ENCODE measurements at places on chromosomes 11 and 22.
A peak's percentile ranks its signal among the peaks of the same experiment; 100 is the strongest.

DNA sequence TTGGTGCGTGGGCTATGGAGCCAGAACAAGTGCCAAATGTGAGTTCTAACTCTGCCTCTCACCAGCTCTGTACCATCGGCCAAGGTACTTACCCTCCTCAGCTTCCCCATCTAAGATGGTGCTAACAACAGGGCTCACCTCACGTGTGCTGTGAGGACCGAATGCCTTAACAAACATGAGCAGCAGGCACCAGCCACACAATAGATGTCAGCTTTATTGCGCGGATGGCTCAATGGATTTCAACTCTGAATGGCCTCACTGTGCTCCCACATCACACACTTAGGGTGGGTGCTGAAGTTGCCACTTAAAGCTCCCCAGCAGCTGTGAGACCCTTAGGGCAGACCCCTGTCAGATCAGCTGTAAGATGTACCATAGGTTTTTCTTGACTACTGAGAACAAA is 24.1 kb downstream of the RELT start:
- no peak for DNase-seq

DNA sequence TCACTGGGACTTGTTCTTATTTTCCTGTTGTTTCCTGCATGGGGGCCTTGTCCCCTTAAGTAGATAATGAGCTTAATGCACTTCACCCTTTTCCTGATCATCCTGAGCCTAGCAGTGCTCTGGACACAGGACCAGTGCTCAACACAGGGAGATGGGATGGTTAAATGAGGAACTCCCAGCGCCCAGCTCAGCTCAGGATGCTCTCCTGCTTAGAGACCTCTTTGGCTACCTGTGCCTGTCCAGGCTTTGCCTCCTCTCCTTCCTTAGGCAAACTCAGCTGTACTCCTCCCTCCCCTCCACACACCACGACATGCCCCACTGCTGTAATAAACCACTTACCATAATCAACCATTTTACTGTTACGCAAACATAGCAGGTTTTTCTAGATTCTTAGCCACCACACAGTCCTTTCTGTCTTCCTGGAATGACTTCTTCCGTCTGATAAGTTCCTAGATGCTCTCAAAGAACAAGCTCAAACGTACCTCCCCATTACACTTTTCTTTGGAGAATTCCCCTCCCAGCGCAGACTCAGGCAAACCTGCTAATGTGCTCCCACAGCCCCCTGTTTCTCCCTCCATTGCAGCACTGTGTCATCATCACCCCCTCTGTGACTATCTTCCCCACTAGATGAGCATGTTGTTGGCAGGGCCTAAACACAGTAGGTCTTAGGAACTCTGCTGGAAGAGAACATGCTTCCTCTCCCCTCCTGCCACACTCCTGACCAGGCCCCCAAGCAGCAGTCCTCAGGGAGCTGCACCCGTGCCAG is 113.6 kb downstream of the MICAL2 start:
- DNase-seq = no peak

DNA sequence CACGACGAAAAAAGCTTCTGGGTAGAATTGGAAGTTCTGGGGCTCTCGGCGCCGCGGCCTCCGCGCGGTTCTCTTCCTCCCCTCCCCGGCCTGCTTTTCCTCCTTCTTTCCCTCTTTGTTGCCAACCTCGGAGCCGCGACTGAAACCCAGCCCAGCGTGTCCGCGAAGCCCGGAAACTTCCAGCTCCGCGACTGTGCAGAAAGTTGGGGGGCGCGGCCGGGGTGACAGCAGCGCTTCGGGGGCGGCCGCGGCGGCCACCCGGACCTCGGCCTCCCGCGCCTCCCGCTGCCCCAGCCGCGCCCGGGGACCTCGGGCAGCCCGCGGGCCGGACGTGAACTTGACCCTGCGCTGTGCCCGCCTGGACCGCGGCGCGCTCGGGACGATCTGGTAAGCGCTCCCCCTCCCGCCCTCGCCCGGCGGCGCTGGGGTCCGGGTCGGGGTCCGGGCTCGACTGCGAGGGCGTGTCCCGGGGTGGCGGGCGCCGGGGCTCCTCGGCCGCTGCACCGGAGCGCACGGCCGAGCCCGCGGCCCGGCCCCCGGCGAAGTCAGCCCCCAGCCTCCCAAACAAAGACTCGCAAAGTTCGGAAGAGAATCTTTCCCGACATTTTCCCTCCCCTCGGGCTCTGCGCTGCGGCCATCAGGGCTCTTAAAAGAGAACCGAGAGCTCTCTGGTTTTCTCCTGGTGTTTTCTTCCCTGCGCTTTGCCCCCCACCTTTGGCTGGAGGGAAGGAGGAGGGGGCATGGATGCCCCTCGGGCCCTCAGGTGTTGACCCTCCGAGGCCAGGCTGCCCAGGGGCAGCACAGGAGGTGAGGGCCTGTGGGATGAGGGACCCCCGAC is 67.9 kb upstream of the WNT7B start:
- no peak for DNase-seq

GRCh38 chr11:18791207-18791968 is at the start of gene PTPN5:
PTPN5 (minus strand) TSS chr11:18791798; CDS start chr11:18771958, 19,840 bp downstream.
- DNase-seq = no peak

DNA sequence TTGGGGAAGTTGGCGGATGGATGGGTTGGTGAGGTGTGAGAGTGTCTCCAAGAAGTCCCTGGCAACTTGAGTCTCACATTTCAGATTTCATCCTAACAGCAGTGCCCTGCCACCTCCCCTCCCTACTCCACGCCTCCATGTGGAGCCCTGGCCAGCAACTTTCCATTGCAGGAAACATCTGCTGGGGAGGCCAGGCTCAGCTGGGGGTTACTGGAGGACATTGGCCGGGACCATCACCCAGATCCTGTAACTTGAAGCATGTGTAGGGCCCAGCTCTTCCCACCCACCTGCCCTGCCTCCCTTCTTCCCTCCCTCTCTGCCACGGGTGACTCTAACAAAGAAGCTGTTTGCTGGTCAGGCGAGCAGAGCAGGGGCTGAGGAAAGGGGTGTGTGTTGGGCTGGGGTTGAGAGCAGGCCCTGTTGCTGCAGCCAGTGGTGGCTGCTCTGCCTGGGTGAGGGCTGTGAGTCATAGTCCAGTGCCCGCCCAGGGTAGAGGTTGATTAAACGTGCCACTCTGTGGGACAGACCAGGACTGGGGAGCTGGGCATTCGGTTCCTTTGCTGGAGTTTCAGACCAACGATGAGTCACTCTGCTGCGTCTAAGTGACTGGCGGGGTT is 64.0 kb downstream of the SCN3B start:
- no peak for DNase-seq

GRCh38 chr22:30902496-30903357 is 65.8 kb downstream of the MORC2 start:
- no peak for DNase-seq

- no peak for DNase-seq
Observed at GRCh38 chr11:46537121-46537520, 56.7 kb downstream of the AMBRA1 start.

- DNase-seq = no peak
Observed at GRCh38 chr11:87597725-87598124, 560.0 kb downstream of the TMEM135 start.

DNA sequence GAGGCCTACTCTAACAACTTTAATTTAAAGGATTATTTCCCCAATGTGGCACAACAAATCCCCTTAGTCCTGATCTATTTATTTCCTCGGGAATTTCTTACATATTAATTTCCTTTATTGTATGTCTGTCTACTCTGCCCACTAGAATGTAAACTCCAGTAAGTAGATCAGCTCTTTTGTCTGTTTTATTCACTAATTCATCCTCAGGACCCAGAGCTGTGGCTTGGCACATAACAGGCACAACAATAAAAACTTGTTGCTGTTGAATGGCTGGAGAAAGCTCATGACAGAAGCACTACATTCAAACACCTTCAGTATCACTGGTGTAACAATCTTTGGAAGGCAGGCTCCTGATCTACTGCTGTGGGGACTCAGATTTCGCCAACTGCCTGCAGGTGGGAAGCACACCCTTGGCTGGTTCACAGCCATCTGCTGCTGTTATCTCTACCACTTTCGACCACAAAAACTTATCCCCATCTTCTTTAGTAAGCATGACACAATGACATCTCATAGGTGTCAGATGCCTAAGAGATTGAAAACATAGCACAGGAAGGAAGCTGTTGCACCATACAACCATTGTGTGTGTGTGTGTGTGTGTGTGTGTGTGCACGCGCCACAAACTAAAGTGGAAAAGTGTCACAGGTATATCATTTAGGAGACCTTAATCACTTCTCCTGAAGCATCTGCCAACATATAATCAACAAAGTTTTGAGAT is 11.9 kb downstream of the HIRA start:
- DNase-seq = no peak

GRCh38 chr11:66318600-66318970 is 1.7 kb upstream of the CD248 start:
- DNase-seq = no peak

DNA sequence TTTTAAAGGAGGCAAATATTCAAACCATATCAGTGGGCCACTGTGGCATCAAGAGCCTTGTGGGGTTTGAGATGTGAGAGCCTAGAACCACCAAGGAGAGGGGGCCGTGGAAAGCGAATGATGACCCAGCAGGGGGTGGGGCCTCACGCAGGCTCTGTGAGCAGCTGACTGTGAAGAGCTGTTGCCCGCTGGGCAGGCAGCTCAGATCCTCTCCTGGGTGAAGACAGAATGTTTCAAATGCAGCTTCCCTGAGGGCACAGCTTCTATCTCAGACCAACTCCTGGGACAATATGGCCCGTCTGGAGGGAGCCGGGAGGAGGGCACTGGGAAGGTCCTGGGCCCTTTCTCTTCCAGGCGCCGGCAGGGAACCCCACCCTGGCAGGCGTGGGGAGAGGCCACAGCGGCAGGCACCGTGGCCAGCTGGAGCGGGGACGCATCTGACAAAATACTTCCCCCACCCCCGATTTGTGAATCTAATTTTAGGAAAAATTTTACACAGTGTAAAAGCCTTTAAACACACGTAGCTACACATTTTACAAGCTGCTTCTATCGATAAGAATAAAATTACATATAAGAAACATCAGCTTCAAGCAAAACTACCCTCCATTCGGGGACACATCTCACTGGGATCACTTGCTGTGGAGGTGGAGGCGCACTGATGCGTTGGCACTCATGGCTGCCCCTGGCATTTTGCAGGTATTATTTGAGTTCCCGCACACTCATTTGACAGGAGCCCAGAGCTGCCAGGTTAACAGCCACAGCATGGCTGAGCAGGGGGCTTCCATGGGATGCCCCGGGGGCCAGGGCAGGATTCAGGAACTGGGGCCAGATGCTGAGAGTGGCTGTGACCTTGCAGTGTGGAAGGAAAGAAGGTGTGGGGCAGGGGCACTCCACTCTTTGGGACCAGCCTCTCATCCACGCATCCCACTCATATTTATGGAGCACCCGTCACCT is 40.3 kb downstream of the PARVG start:
- no peak for DNase-seq

DNA sequence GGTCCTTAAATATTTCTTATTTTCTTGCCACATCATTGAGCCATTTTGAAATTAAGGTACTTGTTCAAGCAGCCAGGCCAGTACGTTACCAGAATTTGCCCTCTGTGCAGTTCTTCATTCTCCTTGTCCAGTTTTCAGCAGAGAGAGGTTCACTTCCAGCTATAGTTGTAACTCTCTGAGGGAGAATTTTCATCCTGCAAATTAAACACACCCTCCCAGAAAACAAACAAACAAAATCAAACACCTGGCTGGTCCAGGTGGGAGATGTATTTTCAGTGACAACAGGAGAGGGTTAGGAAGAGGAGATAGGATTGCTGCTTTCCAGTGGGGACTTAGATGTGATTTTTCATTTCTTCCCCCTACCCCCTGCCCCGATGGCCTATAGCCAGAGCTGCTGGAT is 45.0 kb downstream of the LHFPL7 start:
- no peak for DNase-seq

- DNase-seq = no peak
Observed at GRCh38 chr11:108931168-108931567, 266.3 kb downstream of the DDX10 start.

- no peak for DNase-seq
Observed at GRCh38 chr11:62863687-62864335, 16.9 kb upstream of the SLC3A2 start.

DNA sequence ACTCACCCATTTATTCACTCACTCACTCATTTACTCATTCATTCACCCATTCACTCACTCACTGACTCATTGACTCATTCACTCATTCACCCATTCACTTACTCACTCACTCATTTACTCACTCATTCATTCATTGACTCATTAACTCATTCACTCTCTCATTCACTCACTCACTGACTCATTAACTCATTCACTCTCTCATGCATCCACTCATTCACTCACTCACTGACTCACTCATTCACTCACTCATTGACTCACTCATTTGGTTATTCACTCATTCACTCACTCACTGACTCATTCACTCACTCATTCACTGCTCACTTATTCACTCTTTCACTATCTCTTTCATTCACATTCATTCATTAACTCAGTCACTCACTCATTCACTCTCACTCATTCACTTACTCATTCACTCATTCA is 2.5 kb upstream of the MUC5AC start:
- DNase-seq = no peak

- DNase-seq = no peak
Observed at GRCh38 chr11:1750481-1750839, at the start of gene IFITM10. IFITM10 (minus strand) TSS chr11:1750595; CDS start chr11:1750442, 153 bp downstream.

- no peak for DNase-seq
Observed at GRCh38 chr11:27076121-27076589, 35.5 kb downstream of the BBOX1 start.

DNA sequence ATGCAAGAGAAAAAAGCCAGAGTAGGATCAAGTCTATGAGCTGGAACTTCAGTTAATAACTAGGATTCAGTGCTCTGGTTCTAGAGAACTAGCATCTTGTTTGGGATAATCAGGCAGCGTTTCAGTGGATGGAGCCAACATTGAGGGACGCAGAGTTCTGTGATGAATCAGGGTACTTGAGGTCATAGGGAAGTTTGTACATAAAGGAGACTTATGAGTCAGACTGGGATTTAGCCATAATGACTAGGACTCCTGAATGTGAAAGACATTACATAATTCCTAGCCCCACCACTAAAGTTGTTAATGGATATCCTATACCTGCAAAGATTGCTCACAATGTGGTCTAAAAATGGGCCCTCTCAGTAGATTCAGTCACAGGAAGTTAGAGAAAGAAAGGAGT is 6.8 kb downstream of the SLN start:
- peak; percentile 46 for DNase-seq

DNA sequence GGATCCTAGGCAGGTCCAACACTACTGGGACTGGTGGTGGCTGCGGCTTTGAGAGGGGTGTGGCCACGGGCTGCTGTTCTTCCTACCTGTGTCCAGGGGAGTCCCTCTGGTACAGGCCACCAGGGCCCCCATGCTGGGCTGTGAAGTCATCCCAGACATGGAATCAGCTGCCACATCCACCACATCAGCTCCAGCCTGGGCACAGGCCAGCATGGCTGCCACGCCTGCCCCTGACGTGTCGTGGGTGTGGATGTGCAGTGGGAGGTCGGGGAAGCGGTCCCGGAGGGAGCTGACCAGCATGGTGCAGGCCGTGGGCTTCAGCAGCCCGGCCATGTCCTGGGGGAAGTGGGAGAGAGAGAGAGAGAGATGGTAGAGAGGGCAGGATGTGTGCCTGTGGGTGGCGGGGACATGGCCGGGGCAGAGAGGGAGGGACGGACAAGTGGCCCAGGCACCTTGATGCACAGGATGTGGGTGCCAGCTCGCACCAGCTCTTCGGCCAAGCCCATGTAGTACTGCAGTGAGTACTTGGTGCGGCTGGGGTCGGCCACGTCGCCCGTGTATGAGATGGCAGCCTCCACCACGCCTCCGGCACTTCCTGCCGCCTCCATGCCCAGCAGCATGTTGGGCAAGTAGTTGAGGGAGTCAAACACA is 6.2 kb upstream of the LRFN4 start:
- DNase-seq = no peak

Measured in HFF-Myc (cell line).